Esophagus muscularis mucosa (tissue), 4 donors: ENCODE measurements at places on chromosomes 6 and 20. TPM values are rescaled to one million over a fixed set of nuclear protein-coding genes. Genes with fewer than 3 reads are reported as not detected.
A peak's percentile ranks its signal among the peaks of the same experiment; 100 is the strongest.

GRCh38 chr6:169812257-169812644, 60.8 kb downstream of the ERMARD start:
- DNase-seq = peak; percentile 79

- DNase-seq = peak; percentile 45
These were observed 656.6 kb downstream of the KIF16B start for GRCh38 chr20:15916623-15917022.

- no peak for DNase-seq
These were observed 84.5 kb downstream of the JARID2 start for GRCh38 chr6:15330174-15330944.

- no peak for DNase-seq
These were observed 28.6 kb upstream of the PBOV1 start for GRCh38 chr6:138246650-138247440.

The CST1 gene
- total RNA-seq = not detected

GRCh38 chr20:916825-917224, 691 bp upstream of the ANGPT4 start:
- no peak for DNase-seq

- no peak for DNase-seq
These were observed 241.6 kb downstream of the LMBRD1 start for GRCh38 chr6:69555088-69555638.

The IRAK1BP1 gene
- total RNA-seq = 3.1 TPM

GRCh38 chr20:62707921-62708521, 615 bp upstream of the NTSR1 start:
- no peak for DNase-seq

GRCh38 chr6:4308364-4308763, 173.0 kb upstream of the ECI2 start:
- no peak for DNase-seq

DNA sequence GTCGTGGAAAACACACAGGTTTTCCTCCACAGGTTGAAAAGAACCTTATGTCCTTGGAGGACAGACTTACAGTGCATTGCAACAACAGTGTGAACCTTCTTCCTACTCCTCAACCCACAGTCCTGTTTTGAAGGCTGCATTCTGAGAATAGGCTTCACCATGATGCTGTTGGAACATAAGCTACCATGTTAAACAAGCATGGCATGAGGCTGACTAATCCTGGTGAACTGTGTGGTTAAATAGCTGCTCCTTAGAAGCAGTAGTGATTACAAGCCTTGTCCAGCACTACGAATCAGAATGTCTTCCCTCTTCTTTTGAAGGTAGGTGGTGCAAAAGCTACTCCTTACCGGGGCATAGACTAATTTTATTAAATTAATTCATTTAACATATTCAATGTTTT, 368.5 kb upstream of the EPHA7 start:
- no peak for DNase-seq

DNA sequence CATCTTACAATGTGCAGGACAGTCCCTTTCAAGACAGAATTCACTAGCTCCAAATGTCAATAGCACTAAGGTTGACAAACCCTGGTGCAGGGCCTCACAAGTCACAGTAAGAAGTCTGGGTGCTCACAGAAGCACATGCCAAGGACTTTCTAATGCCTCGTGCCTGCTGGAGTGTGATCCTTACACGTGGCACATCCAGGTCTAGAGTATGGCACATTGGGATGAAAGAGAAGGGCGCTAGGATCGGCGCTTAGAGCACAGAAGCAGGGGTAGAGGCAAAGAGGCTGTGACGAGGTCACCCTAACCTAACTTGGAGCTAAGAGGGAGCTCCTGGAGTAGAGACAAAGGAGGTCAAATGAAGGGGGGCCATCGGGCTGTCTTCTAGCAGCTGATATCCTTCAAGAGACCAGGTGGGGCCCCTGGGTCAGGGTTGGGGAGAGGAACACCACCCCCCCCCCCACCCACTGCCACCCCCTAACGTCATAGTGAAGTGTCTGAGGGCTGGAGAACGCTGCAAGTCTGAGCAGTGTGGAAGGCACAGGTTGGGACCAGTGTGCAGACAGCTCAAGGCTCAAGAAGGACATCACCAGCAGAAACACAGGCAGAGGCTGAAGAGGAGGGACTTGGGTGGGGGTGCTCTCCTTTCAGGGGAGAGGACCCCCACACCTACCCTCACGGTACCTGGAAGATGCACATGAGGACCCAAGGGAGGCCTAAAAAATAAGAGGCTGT, 97.8 kb upstream of the MRPS10 start:
- DNase-seq = no peak

The MUC21 gene
- total RNA-seq = not detected

The RGS17 gene
- 0.06 TPM for total RNA-seq

The ABCC10 gene
- 12.0 TPM for total RNA-seq

- DNase-seq = no peak
These were observed 5.6 kb downstream of the PCMTD2 start for GRCh38 chr20:64261138-64261537.

DNA sequence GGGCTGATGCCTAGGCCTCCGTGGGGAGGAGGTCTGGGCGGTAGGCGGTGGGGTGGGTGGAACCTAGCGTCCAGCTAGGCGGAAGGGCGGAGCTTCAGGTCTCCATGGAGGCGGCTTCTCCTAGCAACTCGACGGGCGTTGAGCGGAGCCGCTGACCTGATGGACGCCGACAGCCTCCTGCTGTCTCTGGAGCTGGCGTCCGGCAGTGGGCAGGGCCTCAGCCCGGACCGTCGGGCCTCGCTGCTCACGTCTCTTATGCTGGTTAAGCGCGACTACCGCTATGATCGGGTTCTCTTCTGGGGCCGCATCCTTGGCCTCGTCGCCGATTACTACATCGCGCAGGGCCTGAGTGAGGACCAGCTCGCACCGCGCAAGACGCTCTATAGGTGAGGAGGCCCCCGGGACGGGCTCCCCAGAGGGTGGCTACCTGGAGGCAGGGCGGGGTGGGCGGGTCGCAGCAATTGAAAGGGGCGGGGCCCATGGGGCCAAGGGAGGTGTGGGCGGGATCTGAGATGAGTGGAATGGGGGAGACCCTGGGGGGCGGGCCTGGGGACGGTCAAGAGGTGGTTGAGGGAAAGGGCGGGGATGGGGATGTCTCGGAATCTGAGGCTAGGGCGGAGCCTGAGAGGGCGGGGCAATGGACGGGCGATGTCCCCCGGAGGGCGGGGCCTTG, at the start of gene RSPH9:
TSS of gene RSPH9 (plus strand) at position 97 of the 673 bp plus-strand sequence. CDS start at position 160, 63 bp downstream.
- no peak for DNase-seq

GRCh38 chr6:24522228-24523176, 27.7 kb downstream of the ALDH5A1 start:
- DNase-seq = no peak

DNA sequence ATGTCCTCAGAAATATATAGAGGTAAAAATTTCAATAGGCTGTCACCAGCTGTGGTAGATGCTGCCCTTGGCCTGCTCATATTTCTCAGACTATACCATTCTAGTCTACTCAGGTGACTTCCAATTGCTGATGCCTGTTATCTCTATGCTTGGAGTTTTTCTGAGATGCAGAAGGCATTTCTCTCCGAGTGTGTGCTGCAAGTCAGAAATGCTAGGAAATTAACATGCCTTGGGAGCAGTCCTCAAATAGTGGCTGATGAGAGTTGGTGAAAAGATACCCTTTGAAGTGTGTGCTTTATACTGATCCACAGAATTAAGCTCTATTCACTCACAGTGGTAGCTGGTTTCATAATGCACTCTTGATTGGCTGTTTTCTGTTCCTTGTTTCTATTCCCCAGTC, 43.2 kb upstream of the PKIB start:
- DNase-seq = no peak

The LGSN gene
- total RNA-seq = not detected

DNA sequence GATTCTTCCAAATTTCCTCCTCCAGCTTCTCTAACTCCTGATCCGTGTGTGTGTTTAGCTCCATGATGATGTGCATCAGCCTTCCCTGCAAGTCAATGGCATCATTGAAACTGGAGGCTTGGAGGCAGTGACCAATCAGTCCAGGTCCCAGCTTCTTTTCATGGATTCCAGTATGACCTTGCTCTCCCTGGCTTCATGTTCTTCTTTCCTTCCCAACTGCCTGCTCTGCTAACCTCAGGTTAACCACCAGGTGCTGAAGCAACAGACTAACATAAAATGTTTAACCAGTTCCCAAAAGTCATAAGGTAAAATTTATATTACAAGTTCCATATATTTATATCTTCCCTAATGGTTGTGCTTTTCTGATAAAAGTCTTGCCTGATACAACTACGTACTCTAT, 512.8 kb upstream of the EPHA7 start:
- no peak for DNase-seq

DNA sequence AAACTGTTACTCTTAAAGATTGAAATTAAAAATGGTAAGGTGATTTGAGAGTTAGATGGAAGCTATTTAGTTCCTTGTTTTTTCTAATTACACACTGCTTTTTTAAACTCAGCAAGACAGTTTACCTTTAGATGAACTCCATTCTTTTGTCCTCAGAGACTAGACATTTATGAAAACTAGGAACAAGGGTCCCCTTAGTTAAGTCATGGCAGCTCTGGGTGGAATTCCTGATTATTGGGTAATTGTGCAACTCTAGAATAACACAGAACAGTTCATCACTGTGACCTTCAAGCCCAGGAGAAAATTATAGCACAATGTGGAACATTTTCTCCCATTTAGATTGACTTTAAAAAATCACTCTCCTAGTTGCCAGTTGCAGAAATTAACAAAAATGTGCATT, 251.7 kb downstream of the NKAIN2 start:
- no peak for DNase-seq

DNA sequence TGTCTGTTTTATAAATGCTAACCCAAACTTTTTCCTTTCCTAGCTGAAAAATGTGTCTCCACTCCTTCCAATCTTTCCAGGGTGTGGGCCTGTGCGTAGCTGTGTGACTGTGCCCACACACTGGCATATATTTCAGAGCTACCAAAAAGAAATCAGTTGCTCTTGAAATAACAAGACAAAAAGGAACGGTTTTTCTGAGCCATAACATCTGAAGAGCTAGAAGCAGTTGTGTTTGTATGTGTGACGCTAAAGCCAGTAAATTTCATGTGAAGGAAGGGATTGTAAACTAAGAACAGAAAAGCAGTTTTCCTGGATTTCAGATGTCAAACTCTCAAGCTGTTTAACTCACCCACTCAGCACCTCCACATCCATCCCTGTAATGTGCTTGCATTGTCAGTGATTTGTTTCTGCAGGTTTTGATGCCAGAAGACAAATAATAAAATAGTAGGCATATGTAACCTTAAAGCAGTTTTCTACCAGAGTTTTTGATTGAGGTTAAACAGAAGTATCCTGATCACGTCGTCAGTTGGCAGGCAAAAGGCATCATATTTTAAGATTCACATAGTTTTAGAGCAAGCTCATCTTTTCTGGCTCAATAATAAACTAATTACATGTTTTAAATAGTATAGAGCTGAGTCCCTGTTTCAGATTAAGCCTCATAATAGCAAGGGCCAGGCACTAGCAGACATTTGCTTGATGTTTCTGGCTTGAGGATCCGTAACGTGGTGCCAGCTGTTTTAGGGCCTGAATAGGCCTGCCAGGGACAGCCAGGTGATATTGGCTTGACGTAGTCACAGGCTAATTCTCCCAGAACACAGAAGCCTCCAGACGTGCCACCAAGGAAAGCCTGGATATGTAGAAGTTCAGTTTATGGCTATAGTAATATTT, 90.9 kb downstream of the FOXO3 start:
- DNase-seq = no peak

GRCh38 chr6:33936886-33937285, 133.1 kb upstream of the MLN start:
- DNase-seq = no peak

DNA sequence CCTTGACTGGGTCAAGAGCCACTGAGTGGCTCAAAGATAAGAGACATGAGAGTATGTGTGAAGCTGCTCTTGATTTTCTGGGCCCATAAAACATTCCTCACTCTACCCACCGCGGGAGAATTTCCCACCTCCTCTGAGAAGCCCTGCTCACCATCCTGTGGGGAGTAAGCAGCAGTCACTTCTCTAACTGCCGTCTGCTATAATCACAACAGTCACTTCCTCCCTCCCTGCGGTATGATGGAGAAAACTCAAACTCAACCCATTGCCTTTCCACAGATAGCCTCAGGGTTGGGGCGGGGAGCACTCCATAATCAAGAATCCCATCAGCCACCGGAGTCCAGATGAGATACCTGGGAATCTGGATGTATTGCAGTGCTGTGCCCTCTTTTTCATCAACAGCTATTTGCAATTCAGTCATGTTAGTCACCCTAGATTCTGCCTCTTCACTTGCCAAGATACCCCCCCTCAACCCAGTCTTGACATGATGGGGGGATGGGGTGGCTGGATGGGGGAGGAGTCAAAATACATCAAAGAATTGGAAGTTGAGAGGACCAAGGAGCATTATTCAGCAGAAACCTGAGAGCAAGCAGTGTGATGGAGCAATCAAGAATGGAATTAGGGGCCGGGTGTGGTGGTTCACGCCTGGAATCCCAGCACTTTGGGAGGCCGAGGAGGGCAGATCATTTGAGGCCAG, 5.1 kb downstream of the MOCS1 start:
- DNase-seq = no peak

- no peak for DNase-seq
These were observed 478.7 kb downstream of the HTR1B start for GRCh38 chr6:76984572-76984971.

GRCh38 chr20:4592316-4593148, 129.2 kb upstream of the PRND start:
- no peak for DNase-seq
